ENCODE measurements at places on chromosomes 7 and 10.

DNA sequence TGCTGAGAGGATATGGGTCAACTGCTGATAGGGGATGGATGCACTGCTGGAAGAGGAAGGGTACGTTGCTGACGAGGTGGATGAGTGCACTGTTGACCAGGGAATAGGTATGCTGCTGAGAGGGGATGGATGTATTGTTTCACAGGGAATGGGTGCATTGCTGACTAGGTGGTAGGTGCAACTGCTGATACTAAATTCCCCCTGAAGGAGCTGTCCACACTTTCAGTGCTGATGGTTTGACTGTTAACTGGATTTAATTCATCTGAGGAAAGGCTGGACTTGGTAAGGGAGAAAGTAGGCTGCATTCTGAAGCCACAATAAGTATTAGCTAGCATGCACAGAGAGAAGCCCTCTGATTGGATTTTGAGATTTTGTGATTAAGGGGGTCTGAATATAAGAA, 1196.8 kb upstream of the PHF14 start:
- DNase-seq, result no peak

DNA sequence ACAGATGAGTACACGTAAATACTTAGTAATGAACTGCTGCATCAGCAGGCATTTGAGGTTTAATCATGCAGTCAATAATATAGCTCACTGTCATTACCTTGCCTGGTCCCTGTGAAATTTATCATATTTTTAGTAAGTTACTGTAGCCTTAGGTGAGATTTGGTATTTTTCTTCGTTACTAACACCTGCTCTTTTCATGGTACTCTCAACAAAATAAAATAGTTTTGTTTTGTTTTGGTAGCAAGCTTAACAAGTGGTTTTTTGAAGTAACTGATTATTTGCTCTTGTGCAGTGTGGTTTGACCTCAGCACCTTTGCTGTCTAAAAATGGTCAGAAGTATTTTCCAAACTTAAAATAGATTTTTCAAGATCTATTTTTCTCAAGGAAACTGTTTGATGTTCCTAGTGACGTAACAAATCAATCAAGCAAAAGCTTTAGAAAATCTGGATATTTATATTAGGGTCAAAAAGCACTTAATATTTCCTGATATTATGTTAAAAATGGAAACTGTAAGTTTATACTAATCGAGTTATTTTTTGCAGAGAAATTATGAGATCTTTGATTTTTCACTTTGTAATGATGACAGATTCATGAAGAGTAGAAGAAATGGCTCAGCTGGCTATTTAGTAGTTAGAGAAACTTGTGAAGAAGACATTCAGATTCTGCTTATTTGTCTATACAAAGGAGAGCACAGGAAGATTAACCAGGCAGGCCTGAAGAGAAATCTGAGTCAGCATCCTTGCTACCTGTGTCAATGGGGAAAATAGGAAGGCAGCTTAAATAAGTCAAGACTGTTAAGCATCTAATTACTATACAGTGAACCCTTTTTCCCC, 21.0 kb upstream of the RPA3 start:
- no peak for DNase-seq

DNA sequence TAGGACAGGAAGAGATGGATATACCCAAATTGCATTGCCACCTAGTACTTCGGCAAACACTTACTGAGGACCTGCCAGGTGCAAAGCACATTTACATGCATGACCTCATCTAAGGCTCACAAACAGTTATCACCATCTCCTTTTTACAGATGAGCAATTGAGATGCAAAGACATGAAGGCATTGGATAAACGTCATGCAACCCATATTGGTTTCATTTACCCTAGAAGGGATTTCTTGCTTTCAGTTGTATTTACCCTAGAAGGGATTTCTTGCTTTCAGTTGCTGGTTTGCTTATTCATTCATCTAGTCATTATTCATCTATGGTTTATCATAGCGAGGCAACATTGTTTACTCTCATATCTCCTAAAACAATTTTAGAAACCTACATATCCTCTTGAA, 52.2 kb downstream of the STEAP1B start:
- DNase-seq, result no peak

- peak; percentile 90 for DNase-seq
Measured at GRCh38 chr10:24446739-24447138, 237.8 kb downstream of the KIAA1217 start.

GRCh38 chr7:128961030-128961659, 23.4 kb downstream of the IRF5 start:
- no peak for DNase-seq

- DNase-seq, result no peak
Measured at GRCh38 chr10:106534441-106534840, 630.1 kb downstream of the SORCS1 start.

DNA sequence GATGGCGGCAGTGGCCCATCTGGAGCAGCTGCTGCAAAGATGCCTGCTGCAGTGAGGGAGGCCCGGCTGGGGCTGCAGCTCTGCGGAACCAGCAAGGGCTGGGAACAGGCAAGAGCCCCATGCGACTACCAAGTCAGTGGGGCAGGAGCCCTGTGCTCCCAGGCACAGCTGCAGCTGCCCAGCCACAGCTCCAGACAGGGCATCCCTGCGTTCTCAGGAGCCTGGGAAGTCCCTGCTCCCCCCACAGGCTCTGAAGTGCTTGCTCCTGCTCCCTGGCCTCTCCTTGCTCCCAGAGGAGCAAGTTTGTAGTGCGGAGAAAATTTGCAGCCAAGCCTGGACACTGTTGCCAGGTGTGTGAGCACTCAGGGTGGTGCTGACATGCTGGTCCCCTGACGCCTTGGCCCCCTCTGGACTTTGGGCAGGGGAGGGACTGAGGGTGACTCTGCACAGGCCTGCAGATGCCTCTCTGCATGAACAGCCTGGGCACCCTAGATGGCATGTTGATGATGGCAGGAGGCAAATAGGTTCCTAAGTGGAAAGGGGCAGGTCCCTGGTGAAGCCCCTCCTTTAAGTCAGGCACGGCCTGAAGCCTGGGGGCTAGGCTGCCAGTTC, 105.6 kb downstream of the LYZL1 start:
- DNase-seq, result no peak

DNA sequence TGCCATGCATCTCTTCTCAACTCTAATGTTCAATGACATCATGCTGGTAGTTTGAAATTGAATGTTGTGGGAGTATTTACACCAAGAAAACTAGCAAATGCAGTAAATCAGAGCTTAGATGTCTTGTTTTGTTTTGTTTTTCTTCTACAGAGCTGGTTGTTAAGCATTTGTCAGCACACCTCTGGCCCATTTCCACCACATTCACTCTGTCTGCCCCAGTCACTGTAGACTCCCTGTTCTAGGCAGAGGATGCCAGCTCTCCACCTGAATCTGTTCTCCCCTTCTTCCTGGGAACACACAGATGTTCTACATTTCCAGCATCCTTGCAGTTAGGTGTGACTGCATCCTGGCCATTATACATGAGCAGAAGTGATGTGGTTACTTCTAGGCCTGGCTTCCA, 4.1 kb upstream of the ARHGAP22 start:
- DNase-seq, result no peak

DNA sequence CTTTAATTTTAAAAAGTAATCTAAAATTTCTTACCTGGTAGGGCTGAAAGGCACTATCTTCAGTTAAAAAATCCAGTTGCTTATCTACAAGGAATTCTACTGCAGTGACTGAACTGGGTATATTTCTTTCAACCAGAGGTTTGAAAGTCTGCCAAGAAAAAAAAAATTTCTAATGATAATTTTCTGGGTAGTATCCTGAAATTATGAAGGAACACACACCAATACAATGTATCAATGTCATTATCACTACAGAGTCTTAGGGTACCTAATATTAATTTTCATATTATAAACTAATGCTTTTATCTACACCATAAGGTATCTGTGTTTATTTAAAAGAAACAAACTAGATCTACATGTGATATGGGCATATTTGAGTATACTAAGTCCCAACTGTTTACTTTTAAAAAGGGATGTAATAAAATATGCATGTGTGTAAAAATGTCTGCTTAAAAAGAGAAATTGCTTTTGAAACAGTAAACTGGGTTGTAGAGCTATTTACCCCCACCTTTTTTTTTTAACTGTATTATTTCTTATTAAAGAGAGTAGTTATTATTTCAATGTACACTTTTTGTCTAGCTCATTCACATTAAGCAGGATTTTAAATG, 131.6 kb downstream of the NRBF2 start:
- no peak for DNase-seq

GRCh38 chr7:87448388-87448787, 27.1 kb downstream of the ABCB4 start:
- DNase-seq, result no peak

GRCh38 chr10:32650246-32650655, 204.3 kb downstream of the CCDC7 start:
- DNase-seq, result no peak

DNA sequence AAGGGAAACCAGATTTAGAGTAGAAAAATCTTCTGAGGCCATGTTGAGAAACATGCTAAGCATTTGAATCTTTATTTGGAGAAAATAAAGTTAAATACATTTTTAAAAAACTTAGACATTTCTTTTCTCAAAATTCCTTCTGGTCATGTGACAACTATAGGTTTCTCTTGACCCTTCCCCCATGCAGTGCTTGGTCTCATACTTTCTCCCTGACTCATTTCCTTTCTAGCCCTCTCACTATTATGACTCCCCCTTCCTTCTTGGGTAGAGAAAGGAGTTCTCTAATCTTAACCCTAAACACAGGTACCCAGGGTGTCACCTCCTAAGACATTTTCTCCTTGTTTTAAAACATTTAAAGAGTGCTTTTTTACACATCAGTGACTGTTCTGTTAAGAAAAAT, 179.5 kb upstream of the TMEM106B start:
- no peak for DNase-seq

GRCh38 chr10:68598978-68599770, 39.0 kb downstream of the TET1 start:
- peak; percentile 71 for DNase-seq

DNA sequence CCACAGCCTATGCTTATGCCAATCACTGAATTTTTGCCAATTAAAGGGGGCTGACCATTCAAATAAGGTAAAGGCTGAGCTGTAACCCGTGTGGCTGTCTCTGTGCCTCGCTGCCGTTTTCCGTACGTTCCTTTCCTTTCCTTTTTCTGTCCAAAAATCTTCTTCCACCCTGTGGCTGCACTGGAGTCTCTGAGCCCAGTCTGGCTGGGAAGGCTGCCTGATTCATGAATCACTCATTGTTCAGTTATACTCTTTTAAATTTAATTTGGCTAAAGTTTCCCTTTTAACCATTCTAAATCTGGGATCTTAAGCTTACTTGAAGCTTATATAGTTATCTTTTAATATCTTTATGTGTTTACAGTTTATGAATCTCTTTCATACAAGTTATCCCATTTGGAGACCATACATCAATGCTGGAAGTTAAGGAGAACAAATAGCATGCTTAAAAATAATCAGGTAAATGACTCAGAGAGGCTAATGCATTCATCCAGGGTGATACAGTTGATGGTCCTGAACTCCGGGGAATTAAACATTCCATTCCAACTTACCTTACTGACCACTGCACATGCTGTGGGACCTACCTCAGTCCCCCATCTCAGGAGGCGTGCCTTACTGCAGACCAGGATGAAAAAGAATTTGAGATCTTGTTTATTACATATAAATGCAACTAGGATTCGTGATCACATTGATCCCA, 385.3 kb upstream of the ADARB2 start:
- DNase-seq, result no peak

Measured in skeletal muscle cell (primary cell).